ENCODE measurements at places on chromosomes 1 and 21.

DNA sequence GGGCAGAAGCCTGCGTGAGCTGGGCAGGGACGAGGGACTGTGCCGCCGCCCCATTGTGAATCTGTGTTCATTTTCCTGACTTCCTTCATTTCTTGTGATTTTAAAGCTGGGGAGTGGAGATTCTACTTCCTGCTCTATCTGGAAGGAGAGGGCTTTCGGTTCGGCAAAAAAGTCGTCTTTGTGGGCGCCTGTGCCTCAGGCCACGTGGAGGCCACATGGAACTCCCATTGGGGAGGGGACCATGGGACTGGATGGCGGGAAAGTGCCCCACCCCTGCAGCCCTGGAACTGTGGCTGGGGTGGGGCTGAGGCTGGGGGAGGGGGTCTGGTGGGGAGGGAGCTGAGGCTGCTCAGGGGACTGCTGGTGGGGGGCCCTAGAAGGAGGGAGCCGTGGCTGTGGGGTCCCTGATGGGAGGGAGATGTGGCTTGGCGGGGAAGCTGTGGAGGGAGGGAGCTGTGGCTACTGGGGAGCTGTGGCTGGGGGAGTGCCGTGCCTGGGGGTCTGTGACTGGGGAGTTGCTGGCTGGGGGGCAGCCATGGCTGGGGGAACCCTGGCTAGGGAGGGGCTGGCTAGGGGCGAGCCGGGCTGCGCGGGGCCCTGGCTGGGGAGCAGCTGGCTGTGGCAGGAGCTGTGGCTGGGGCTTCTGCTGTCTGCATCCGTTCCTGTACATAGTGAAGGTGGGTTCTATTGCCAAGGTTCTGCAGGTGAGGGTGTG lies 31.5 kb downstream of the COL18A1 start:
- no peak for DNase-seq

DNA sequence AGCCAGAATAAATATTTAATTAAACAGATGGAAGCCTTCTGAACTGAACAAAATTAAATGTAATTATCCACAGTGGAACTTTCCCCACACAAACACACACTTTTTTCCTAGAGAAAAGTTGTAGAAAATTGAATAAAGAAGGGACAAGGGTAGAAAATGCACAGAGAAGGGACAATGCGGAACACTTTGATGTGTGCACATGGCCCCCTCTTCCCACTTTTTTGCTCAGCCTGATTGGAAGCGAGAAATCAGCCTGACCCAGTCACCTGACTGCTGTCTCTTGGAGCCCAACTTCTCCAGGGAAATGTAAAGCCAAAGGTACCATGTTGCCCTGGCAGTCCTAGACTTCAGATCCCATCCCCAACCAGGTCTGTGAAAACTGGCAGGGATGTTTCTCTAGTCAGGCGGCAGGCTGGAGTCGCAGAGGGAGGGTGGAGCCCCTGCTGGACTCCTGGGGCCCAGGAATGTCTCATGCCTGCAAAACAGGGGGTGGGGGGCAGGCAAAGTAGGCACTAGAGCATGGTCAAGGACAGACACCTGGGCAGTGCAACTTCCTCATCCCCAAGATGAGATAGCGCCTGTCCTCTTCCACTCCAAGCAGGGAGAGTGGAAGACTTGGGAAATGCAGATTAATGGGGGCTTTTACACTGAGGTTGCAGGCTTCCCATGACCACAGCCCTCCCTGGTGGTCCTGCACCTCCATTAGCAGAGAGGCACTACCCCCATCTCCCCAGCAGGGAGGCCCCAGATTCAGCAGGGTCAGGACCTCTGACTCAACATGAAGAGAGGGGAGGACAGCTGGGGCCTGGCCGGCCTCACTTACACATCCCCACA lies 2.8 kb downstream of the CERS2 start:
- no peak for DNase-seq

DNA sequence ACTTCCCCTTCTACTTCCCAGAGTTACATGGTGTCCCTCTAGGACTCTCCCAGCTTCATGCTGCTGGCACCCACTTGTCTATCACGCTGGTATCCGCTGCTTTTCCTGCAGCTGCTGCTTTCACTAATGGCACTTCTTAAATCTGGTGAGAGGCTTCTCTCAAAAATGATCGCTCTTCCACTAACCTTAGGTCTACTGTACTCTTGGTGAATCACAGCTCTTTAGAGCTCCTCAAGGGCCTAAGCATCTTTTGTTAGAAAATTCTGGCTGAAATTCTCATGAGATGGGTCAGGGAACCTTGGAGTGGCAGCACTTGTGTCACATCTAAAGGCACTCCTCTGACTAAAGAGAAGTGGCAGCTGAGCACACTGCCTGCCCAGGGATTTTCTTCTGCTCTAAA lies 32.1 kb downstream of the ZMYND12 start:
- DNase-seq: no peak

DNA sequence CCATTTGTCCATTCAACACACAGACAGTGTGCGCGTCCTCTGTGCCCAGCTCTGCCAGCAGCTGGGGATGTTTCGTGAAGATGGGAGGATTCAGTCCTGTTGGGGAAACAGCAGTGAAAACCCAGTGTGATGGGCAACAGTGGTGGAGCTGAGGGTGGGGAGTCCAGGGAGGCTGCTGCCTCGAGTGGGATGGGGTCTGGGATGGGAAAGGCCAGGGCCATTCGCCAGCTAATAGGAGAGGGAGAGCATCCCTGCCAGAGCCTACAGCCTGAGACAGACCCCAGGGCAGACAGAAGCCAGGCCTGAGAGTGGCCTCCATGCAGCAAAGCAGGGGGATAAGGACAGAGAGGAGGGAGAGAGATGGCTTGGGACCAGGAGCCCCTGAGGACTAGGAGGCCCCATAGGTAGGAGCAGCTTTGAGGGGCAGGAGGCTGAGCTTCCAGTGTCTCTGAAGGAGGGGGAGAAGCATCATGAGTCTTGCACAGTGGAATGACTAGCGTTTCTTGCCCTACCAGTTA lies 252.6 kb downstream of the NPHP4 start:
- DNase-seq: no peak

DNA sequence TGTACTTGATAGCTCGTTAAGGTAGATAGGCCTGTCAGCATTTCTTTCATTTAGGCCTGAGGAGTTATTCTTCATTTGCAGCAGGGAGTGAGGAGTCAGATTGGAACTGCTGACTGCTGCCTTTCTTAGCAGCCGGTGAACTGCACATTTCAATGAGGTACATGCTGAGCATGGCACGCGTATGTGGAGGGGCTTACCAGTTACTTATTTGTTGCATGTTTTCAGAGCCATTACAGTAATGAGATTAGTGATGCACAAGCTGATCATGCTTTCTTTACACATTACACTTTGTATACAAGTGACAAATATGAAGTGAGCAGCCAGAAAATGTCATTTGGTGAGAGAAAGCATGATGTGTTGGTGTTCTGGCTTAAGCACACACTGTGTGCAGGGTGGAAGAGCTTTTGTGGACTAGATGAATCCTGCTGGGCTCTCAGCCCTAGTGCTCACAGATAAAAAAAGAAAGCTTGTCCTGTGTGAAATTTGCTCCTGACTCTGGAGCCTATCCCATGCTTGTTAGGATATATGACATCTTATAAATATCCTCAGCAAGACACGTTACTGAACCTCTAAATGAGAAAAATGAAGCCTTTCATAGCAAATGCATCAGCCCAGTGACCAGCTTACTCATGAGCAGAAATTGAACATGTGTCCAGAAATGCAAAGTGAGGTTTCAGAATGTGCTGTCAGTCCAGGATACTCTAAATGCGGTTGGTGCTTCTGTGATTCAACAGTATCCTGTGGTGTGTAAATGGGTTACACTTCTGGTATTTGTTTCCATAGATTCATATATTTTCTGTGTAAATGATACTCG lies 574.7 kb upstream of the ADGRL2 start:
- DNase-seq: no peak

DNA sequence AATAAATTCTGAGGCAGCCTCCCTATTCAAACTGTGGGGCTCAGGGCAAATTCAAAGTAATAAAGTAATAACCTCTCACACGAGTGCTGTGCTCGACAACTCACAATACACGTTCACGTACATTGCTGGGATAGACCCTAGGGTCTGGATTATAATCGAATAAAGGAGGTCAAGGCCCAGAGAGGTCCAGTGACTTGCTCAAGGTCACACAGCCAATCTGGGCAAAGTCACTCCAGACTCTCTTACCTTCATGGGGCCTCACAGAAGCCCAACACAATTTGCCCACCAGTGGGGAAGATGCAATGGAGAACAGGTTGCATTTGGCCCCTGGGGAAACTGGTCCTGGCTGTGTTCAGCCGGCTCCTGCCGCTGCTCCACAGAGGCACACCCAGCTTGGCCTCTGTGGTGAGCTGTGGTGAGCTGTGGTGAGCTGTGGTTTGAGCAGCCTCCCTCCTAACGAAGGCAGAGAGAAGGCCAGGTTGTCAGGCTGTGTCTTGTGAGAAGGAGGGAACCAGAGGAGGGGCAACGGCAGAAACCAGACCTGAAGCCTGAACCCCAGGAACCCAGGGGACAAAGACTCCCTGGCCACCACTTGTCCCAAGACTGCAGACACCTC lies 35.1 kb downstream of the NUAK2 start:
- no peak for DNase-seq

GRCh38 chr21:35989138-35989735 lies 71.1 kb downstream of the SETD4 start:
- no peak for DNase-seq

GRCh38 chr1:28811766-28812668 lies at the start of gene OPRD1:
OPRD1 (plus strand) TSS chr1:28812170; CDS start chr1:28812384, 214 bp downstream.
- no peak for DNase-seq

- no peak for DNase-seq
Observed at GRCh38 chr1:86150553-86151055, 6.0 kb downstream of the COL24A1 start.

- no peak for DNase-seq
Observed at GRCh38 chr1:235997049-235997448, 67.8 kb downstream of the NID1 start.

DNA sequence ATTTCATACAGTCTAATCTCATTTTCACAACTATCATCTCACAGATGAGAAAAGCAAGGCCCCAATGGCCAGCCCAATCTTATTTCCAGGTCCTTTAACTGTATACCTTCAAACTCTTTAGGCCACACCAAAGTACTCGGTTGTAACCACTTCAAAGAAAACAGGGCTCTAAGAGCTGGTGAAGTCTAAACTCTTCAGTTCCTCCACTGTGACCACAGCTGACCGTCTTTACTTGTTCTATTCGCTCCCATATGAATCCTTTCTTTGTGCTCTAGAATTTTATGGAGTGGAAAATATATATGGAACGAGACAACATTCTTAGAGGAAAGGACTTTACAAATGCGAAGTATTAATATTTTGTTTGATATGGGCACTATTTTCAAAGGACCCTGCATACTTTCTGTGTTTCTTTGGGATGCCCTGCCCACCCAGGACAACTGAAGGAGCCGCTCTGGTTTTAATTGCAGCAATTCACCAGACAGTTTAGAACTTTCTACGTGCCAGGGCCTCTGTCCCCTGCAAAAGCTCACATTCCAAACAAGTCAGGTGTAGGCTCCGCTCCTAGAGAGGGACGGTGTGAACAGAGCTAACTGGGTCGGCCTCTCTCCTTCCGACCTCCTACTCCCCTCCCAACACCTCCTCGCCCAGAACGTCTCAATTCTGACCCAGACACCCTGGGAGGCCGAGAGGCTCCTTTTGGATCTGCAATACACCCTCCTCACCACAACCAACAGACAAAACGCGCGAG lies 15.7 kb downstream of the IER5 start:
- DNase-seq: no peak

DNA sequence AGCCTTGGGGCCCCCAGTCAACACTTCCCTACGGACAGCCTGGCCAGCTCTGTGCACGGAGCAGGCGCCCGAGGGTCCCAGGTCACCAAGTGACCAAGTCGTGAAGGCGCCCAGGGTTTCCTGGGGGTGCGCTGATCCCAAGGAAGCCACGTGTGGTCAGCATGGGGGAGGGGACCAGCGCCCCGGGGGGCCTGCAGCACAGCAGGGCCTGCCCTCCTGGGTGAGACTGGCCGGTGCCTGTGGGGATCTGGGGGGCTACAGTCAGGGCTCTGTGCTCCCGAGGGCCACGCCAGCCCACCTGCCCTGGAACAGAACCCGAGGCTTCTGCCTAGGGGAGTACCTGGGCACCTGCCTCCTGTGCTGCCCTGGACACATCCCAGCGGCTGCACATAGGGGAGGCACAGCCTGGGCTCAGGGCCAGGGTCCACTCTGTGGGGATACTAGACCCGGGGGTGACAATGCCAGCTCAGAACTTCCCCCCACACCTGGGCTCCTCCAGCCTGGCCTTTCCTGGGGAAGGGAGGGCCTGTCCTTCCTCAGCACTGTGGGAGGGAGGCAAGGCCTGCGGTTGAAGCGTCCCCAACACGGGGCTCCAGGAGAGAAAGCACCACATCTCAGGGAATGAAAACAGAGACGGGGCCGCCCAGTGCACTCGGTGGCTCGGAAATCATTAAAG lies 6.2 kb upstream of the POFUT2 start:
- DNase-seq: no peak

- DNase-seq: no peak
Observed at GRCh38 chr1:61445269-61445825, 279.6 kb downstream of the TM2D1 start.

GRCh38 chr21:45841033-45841432 lies 140.5 kb upstream of the COL6A1 start:
- DNase-seq: peak; percentile 12

GRCh38 chr1:46595127-46595526 lies 8.9 kb downstream of the MKNK1 start:
- DNase-seq: no peak

DNA sequence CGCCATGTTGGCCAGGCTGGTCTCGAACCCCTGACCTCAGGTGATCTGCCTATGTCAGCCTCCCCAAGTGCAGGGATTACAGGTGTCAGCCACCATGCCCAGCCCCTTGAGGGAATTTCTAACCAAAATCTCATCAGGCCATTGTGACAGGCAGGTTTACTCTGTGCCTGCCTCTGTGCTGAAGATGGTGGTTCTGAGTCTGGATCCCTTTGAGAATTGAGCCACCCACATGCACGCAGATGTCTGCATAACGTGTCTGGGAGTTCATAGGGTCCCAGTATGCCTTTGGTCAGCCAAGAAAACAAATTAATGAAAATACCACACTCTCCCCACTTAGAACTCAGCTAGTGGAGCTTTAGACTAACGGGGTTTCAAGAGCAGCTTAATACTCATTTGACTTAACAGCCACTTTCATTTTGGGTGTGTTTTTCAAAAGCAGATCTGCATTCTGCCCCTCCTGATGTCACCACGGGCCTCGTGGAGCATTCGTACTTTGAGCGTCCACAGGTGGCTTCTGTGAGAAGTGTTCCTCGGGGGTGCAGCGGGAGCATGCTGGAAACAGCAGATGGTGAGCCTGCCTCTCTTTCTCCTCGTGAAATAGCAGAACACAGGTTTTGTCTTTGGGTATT lies 45.3 kb downstream of the DIP2A start:
- DNase-seq: no peak
